ENCODE measurements at places on chromosomes 3 and 15. TPM values are rescaled to one million over a fixed set of nuclear protein-coding genes. Genes with fewer than 3 reads are reported as not detected.

GRCh38 chr3:178275793-178276192 is 260.4 kb upstream of the KCNMB2 start:
- ATAC-seq = no peak

- no peak for ATAC-seq
These were observed 74.9 kb downstream of the FAM43A start for GRCh38 chr3:194760494-194761137.

- ATAC-seq = no peak
These were observed 18.4 kb upstream of the NEK10 start for GRCh38 chr3:27387625-27388024.

GRCh38 chr15:92880796-92881195 is 19.3 kb upstream of the CHD2 start:
- ATAC-seq = no peak

GRCh38 chr15:92033314-92033713 is 179.8 kb downstream of the SLCO3A1 start:
- no peak for ATAC-seq

- ATAC-seq = peak; percentile 65
These were observed 19.3 kb downstream of the IGF1R start for GRCh38 chr15:98667521-98668179.

Gene ECE2
- not detected for total RNA-seq

Gene PRR23B
- total RNA-seq = not detected

Gene PLA2G4E
- total RNA-seq = 18.1 TPM

Gene WDR72
- total RNA-seq = 0.76 TPM

Gene GUCA1C
- total RNA-seq = not detected

Gene TF
- 63.3 TPM for total RNA-seq

Gene SKIL
- 35.0 TPM for total RNA-seq
